ENCODE measurements at places on chromosomes 5 and 9.
A peak's percentile ranks its signal among the peaks of the same experiment; 100 is the strongest.

- DNase-seq, result no peak
Measured at GRCh38 chr5:74185599-74185998, 454.9 kb downstream of the ENC1 start.

DNA sequence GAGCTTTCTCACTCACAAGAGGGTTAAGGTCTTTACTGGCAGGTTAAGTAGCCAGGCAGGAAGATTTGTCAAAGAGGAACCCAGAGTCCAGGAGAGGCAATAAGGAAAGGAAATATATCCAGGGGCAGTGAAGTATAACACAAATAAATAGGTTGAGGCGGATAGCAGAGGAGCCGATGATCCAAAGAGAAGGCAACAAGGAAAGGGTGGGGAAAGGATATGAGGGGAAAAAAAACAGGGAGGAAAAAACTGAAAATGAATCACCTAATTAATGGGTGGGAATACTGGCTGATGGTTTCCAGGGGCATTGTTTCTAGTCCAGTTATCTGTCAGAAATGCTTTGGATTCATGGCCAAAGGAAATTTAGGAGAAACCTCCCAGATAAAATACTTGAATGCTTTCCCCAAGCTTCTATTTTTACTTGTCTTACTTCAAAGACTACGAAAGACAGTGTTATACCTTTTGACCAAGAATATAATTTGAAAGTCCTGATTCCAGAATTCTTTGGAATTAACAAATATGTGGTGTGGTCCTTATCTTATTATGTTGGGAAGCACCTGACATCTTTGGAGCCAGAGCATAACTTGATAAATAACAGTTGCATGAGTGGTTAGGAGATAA lies 146.5 kb downstream of the AOPEP start:
- DNase-seq, result no peak

DNA sequence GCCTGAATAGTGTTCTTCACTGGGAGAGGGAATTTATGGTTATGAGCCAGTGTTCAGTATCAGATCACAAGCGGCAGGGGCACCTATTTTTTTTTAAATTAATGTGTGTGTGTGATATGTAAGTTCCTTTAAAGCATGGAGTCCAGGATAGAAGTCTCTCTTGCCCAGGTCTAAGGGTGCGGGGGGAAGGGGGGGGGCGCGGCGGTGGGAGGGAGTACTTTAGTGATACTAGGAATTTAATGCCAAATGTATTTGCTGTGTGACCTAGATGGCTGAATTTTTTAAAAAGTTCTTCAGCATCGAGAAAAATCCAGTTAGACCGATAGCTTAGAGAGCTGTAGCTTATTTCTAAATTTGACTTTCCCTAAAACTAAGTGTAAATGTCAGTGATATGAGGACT lies 1.5 kb upstream of the FCHO2 start:
- no peak for DNase-seq

- DNase-seq, result no peak
Measured at GRCh38 chr5:34534523-34535103, 121.5 kb upstream of the RAI14 start.

DNA sequence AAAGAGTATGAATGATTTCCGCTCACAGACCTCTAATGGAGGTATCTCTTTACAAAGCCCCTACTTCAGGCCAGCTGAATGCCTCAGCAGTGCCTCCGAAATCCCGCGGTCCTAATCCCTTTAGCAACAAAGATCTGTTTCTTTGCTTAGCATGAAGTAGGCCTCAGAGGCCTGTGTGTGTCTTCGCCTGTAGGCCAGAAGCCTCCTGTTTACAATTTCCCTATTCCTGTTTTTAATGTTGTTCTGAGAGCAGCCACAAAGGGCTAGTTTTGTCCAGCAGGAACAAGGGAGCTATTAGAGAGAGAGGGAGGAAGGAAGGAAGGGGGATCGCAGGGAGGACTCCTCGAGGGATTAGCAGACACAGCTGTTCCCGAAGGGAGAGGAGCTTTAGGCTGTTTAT lies 166.4 kb upstream of the SPRY4 start:
- no peak for DNase-seq

DNA sequence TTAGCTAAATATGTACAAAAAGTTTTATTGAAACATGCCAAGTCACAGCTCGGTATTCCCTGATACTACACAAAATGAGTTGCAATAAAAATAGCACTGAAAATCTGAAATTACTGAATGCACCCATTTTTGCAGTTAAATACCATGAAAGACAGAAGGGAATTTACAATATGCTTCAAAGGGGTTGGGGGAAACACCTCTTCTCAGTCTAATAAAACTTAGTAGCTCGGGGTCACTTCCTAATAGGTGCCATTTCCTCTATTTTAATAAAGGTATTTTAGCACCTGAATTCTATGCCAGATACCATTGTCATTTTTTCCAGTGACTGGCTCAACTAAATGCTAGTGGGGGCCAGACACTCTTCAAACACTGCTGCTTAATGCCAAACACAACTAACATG lies 204.1 kb upstream of the MEF2C start:
- no peak for DNase-seq

GRCh38 chr9:76905791-76906646 lies at the start of gene PRUNE2:
PRUNE2 (minus strand) TSS chr9:76906114; CDS start chr9:76905963, 151 bp downstream.
- no peak for DNase-seq

- no peak for DNase-seq
Measured at GRCh38 chr5:175609526-175609925, 48.3 kb upstream of the HRH2 start.

DNA sequence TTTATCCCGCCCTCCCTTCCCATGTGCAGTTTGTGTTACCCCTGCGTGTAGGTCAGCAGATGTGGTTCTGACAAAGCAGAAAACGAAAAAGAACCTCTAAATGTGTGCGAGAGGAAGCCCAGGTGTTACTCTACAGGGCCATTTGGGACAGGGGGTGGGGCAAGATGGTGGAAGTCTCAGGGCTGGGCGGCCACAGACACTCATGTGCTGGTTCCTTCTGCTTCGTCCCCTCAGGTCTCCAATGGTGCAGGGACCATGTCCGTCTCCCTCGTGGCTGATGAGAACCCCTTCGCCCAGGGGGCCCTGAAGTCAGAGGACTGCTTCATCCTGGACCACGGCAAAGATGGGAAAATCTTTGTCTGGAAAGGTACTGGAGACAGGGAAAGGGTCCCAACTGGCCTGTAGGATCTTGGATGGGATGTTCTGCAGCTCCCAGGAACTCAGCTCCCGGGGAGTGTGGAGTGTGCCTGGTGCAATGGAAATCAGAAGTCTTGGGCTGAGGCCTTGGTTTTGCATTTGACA lies 49.0 kb downstream of the GSN start:
- no peak for DNase-seq

GRCh38 chr9:136587944-136588662 lies 42.3 kb upstream of the NOTCH1 start:
- no peak for DNase-seq

GRCh38 chr5:167939686-167940085 lies 351.8 kb upstream of the WWC1 start:
- DNase-seq, result no peak

DNA sequence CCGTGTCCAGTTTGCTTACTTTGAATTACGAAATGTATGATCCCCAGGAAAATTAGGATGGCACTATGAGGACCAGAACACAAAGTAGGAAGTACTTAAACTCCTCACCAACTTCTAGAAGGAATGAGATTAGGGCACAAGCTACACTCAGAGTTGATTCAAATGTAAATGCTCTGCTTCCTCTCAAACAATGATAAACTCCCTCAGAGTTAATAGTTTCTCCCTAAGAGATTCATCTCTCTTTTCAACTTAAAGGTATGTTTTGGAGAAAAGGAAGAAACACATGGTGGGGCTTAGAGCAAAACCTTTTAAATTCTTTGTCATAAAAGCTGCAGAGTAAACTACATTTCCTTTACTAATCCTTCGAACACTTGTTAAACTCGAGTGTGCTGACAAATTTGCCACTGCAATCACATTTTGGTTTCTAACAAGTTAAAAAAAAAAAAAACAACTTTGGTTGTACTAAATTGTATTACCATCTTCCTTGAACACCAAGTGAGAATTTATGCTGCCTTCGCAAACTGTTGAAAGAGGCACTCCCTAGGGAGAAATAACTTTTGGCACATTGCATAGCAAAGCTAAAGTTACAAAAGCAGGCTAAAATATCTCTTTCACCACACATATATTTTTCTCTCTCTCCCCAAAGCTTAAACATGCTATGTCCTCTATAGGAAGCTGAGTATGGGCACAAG lies 66.6 kb downstream of the DENND1A start:
- no peak for DNase-seq

DNA sequence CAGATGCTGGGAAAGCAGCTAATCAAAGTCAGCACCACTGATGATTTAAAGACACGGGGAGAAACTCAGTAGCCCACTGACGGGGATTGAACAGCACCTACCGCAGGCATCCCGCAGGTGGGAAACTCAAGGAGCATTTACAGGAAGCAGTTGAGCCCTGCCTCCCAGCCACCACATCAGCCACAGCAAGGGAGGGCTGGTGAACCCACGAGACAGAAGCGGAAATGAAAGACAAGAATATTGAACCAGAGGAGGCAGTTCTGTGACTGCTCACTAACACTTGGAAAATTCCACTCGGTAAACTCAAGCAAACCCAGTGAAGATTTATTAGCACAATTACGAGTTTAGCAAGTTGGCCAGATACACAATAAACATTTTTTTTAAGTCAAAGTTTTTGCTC lies 10.6 kb upstream of the FAM163B start:
- peak; percentile 75 for DNase-seq

All from CD4-positive, alpha-beta T cell (primary cell).